T-helper 17 cell (primary cell): ENCODE measurements at places on chromosomes 16 and 17.

DNA sequence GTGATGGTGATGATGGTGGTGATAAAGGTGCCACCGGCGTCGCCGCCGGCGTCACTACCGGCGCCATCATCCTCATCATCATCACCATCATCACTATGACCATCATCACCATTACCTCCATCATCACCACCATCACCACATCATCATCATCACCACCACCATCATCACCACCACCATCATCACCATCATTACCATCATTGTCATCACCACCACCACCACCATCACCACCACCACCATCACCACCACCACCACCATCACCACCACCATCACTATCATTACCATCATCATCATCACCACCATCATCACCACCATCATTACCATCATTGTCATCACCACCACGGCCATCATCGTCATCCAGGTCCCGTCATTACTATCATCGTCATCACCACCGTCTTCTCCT, 179.7 kb downstream of the NPIPB11 start:
- no peak for DNase-seq

DNA sequence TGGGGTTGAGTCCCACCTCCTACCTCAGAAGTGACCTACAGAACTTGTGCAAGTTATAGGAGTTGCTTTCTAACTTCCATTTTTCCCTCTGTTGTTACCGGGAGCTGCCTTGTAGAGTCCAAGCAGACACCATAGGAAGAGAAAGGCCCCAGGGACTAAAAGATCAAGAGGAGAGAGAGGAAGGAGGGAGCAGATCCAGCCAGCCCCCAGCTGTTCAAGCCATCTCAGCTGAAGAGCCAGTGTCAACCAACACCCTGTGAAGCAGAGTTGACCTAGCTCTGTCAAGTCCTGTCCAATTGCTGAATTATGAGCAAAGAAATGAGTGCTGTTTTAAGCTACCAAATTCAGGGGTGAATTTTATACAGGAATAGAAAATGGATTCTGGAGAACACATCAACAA, 34.9 kb upstream of the CACNG4 start:
- DNase-seq = no peak

- DNase-seq = no peak
These were observed 17.8 kb upstream of the CIBAR2 start for GRCh38 chr16:85129876-85130704.

DNA sequence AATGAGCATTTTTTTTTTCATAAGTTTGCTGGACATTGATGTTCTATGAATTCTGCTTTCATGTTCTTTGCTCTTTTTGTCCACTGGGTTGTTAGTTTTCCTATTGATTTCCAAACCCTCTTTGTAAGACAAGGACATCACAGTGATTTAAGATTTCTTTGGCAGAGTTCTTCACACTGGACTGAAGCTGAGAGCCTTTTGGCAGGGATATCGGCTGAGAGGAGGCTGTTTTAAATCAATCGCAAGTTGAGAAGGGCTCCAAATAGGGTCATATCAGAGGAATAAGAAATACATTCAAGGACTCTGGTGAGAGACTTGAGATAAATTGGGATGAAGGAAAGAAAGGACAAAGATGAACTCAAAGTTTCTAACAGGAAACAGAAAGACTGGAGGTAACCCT, 165.8 kb upstream of the AXIN2 start:
- DNase-seq = no peak
